Adrenal gland (tissue), 19 donors: ENCODE measurements at places on chromosomes 16 and 17. TPM values are rescaled to one million over a fixed set of nuclear protein-coding genes. Genes with fewer than 3 reads are reported as not detected.

Gene PDILT
- not detected for total RNA-seq

GRCh38 chr17:57121308-57122042 is 36.4 kb downstream of the AKAP1 start:
- H3K27me3 ChIP-seq: no peaks in the 10 kb centered on the region
- DNase-seq: peak; percentile 74
- H3K27ac ChIP-seq: no peak overlapping the region

DNA sequence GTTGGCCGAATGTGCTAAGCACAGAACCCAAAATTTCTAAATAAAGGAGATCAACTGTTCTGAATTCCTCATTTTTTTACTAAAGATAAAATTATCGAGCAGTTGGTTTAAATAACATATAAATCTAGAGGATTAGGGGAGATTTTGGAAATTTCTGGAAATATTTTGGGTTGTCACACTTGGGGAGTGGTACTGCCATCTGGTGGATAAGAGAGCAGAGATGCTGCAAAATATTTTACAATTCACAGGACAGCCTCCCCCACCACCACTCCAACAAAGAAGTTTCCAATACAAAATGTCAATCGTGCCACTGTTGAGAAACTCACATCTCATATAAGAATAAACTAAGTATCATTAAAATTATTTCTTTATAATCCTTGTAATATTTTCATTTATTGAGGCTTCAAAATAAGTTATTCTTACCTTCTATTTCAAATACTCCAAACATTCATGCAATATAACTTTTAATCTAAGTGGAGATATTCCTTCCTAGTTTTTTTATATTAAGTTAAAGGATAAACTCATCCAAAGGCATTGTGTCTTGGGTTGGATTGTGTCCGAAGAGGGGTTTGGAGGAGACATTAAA is 17.0 kb upstream of the ABCA8 start:
- H3K27ac ChIP-seq: no peak overlapping the region
- H3K36me3 ChIP-seq: no peaks in the 10 kb centered on the region
- no peaks in the 10 kb centered on the region for H3K4me1 ChIP-seq
- H3K27me3 ChIP-seq: no peaks in the 10 kb centered on the region
- no peak overlapping the region for H3K4me3 ChIP-seq
- DNase-seq: peak; percentile 42

DNA sequence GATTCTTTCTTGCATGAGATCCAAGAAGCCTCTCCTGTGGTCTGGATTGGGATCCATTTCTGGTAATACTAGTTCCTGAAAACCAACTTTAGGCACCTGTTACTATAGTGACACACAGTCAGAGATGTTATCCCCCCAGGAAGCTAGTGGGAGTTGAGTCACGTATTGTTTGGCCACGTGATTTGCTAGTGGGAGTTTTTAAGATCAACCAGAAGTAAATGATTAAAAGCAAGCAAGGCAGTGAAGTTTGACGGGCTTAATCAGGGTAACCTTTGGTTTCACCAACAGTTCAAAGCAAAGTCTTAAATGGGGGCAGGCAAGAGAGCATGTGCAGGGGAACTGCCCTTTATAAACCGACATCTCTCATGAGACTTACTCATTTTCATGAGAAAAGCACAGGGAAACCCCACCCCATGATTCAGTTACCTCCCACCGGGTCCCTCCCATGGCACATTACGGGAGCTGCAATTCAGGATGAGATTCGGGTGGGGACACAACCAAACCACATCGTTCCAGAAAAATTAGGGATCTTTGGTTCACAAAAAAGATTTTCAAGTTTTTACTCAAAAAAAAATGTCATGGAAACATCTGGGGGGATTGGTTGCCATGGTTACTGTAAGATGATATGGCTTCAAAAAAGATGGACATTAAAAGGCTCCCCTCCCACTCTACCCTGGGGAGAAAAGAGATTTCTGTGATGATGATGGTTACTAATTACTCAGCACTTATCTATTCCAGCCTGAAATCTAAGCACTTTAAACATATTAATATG is 483.1 kb upstream of the ERCC4 start:
- DNase-seq: no peak
- H3K36me3 ChIP-seq: no peaks in the 10 kb centered on the region
- H3K27me3 ChIP-seq: no peaks in the 10 kb centered on the region
- no peaks in the 10 kb centered on the region for H3K4me1 ChIP-seq
- no peak overlapping the region for H3K27ac ChIP-seq

DNA sequence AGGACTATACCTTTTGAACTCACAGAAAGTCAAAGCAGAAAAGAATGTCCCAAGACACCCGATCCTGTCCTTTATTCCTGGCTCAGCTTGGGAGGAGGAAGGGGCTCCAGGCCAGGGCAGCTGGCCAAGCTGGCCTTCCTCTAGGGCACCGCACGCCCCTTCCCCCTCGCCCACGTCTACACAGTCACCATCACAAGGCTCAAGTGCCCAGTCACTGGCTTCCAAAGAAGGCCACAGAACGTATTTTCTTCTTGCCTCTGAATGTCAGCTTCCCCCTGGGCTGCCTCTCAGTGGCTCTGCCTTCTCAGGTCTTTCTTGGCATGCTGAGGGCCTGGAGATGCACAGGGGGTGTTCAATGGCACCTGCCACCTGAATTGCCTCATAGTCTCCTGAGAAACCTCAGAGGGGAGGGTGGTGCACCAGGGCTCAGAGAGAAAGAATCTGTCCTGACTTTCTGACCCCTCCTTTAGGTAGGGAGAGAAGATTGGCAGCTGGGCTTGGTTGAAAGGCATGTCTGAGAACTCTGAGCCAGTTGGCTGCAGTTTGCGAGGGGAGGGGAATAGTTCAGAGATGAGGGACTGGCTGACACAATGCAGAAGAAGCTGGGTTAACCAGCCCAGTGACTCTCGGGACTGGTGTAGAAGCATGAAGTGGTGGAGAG is 2.1 kb downstream of the DHRS11 start:
- H3K4me3 ChIP-seq: no peak overlapping the region
- peaks cover 7% of the 10 kb centered on the region for H3K36me3 ChIP-seq
- no peaks in the 10 kb centered on the region for H3K27me3 ChIP-seq
- DNase-seq: no peak
- peaks cover 16% of the 10 kb centered on the region for H3K4me1 ChIP-seq

DNA sequence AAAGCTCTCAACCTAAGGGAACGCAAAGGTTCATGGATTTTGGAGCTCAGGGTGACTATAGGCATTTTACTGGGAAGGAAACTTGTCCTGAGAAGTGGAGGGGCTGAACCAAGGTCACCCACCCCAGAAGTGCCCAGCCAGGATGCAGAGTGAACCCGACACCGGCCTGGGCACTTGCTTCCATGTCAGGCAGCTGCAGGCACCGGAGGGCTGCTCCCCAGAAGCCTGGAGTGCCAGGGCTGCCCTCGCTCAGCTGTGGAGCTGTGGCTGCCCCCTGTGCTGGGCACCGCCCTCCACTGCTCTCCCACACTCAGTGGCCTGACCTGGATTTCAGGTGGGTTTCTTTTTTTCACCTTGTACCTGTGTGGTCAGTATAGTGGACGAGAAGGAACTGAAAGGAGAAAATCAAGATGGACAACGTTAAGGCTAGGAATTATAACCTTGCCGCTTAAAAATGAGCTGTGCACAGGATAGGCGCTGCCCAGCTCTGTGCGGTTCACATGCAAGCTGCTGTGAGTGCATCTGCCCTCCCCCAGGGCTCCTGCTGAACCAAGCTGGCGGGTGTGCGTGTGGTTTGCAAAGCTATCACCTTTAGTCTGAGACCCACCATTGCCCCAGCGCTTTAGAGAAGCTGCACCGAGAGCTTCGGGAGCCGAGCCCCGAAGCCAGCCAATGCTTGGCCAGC is 2.2 kb downstream of the MAPK8IP3 start:
- peaks cover 54% of the 10 kb centered on the region for H3K4me1 ChIP-seq
- H3K4me3 ChIP-seq: no peak overlapping the region
- peak overlapping the region; percentile 92 for H3K27ac ChIP-seq
- peak; percentile 40 for DNase-seq
- H3K36me3 ChIP-seq: no peaks in the 10 kb centered on the region

DNA sequence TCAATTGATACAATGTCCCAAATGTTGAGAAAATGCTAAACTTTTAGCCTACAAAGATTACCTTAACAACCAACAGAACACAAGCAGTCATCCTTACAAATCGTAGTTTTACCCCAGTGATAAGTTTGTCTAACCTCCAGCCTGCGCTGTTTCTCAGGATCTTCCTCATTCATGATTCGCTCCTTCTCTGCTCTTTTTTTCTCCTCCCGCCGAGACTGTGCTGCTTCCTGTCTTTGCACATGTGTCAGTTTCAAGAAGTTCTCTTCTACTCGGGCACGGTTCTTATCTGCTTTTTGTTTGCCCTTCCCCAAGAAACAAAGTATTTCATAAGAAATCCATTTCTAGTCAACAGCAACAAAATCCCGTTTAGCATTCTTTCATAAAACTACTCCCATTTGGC is 10.2 kb upstream of the STRADA start:
- H3K4me3 ChIP-seq: no peak overlapping the region
- peaks cover 78% of the 10 kb centered on the region for H3K36me3 ChIP-seq
- no peaks in the 10 kb centered on the region for H3K27me3 ChIP-seq

DNA sequence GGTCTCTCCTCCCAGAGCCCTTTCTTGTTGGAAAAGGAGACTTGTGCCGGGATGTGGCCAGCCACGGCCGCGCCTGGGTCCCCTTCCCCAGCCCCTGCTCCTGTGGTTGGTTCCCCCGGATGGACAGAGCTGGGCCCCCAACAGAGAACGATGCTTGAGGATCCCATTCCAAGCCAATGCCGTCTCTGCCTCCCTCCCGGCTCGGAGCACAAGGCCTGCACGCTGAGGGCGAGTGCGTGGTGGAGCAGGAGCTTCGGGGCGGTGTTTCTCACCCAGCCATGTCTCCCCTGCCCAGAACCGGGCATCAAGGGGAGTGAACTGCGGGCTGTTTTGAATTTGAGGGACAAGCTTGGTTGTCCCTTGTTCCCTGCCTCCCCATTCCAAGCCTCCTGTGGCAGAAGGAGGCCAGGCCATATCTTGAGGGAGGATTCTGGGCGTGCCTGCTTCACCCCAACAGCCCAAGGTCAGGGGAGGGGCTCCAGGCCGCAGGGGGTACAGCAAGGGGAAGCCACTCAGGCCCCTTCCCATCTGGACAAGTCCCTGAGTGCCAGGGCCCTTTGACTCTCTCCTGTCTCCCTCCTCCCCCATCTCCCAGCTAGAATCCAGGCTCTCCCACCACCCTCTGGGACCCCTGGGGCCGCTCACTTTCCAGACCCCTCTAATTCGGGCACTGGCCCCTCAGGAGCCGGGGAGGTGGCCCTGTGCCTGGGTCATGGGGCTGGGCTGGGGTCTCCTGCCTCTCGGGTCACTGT is 43.6 kb downstream of the SOCS3 start:
- H3K36me3 ChIP-seq: no peaks in the 10 kb centered on the region
- no peaks in the 10 kb centered on the region for H3K27me3 ChIP-seq
- no peak overlapping the region for H3K27ac ChIP-seq
- peaks cover 16% of the 10 kb centered on the region for H3K4me1 ChIP-seq

GRCh38 chr17:36931697-36932382 is 5.4 kb upstream of the LHX1 start:
- H3K27me3 ChIP-seq: peaks cover 90% of the 10 kb centered on the region
- no peak overlapping the region for H3K4me3 ChIP-seq
- peaks cover 35% of the 10 kb centered on the region for H3K4me1 ChIP-seq
- DNase-seq: no peak

DNA sequence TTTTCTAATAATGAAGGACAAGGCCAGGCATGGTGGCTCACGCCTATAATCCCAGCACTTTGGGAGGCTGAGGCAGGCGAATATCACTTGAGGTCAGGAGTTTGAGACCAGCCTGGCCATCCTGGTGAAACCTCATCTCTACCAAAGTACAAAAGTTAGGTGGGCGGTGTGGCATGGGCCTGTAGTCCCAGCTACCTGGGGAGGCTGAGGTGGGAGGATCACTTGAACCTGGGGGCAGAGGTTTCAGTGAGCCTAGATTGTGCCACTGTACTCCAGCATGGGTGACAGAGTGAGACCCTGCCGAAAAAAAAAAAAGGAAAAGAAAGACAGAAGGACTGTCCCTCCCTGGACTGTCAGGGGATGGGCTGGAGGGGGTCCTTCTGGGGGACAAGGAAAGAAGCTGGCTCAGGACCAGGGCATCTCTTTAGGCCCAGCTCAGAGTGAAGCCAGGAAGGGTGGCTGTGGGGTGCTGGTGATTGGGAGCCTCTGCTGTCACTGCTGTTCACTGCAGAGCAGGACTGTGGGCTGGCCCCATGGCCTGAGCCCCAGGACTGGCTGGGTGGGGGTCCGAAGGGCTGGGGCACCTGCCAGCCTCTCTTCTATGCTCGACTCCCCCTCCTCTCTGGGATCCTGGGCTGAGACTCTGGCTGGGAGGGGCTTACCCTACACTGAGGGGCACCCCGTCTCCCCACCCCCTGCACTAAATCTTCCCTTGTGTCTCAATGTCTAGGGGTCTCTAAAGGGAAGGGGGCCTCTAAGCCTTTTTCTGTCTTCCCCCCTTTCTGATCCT is 909 bp upstream of the ARHGAP23 start:
- no peak for DNase-seq
- H3K4me1 ChIP-seq: peaks cover 32% of the 10 kb centered on the region
- no peaks in the 10 kb centered on the region for H3K36me3 ChIP-seq
- no peaks in the 10 kb centered on the region for H3K27me3 ChIP-seq

DNA sequence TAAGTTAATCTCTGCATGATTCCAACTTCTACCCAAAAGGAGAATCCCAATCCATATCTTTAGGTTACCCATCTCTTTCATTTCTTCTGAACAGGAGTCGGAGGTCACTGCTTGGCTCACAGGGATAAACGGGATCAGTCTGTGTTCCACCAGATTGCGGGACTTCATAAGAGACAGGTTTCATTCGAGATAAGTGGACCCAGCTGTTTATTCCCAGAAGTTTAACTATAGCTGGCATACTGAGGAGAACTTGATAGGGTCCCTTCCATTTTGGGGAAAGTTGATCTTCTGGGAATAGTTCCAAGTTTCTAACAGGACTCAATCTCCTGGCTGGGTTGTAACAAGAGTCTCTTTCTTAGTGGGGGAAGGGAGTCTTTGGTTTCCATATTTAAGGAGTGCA is 45.4 kb upstream of the ARL4D start:
- no peaks in the 10 kb centered on the region for H3K36me3 ChIP-seq
- DNase-seq: no peak
- no peaks in the 10 kb centered on the region for H3K27me3 ChIP-seq
- no peak overlapping the region for H3K27ac ChIP-seq
- H3K4me3 ChIP-seq: no peak overlapping the region

- H3K4me1 ChIP-seq: no peaks in the 10 kb centered on the region
- H3K36me3 ChIP-seq: no peaks in the 10 kb centered on the region
- no peak for DNase-seq
- H3K4me3 ChIP-seq: no peak overlapping the region
- no peaks in the 10 kb centered on the region for H3K27me3 ChIP-seq
- no peak overlapping the region for H3K27ac ChIP-seq
Observed at GRCh38 chr16:53121043-53121620, 66.3 kb downstream of the CHD9 start.

DNA sequence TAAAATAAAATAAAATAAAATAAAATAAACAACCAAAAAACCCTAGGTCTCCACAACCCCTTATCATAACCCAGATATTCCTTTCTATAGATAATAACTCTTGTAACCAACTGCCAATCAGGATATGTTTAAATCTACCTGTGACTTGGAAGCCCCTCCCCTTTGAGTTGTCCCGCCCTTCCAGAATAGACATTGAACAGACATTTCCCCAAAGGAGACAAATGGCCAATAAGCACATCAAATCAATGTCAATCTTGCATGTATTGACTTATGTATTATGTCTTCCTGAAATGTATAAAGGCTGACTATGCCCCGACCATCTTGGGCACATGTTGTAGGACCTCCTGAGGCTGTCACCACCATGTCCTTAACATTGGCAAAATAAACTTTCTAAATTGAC is 1.5 kb upstream of the MAPK7 start:
- peak; percentile 48 for DNase-seq
- peaks cover 25% of the 10 kb centered on the region for H3K36me3 ChIP-seq
- H3K4me1 ChIP-seq: peaks cover 18% of the 10 kb centered on the region
- H3K27ac ChIP-seq: peak overlapping the region; percentile 99
- H3K27me3 ChIP-seq: no peaks in the 10 kb centered on the region
